CD4-positive, alpha-beta T cell treated with Interleukin-4 for 4 hours (primary cell): ENCODE measurements at places on chromosomes 3 and 15.

GRCh38 chr15:73751899-73752805, 999 bp downstream of the INSYN1 start:
- DNase-seq, result no peak

- no peak for DNase-seq
Observed at GRCh38 chr15:67444100-67444499, 76.8 kb upstream of the C15orf61 start.

DNA sequence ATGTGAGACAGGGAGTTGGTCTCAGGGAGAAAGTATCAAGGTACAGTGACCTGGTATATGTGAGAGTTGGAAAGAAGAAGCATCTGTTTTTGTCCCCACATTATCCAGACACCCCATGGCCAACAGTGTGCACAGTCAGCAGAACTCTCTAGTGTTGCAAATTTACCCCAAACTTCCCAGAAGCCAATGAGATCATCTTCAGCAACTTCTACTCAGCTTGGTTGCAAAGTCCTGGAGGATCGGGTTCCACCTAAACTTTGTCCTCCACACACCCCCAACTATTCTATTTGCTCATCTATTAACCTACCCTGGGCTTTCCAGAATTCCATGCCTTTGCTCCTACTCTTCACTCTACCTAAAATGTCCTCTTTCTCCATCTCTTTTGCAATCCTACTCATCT, 15.7 kb downstream of the RBSN start:
- no peak for DNase-seq

DNA sequence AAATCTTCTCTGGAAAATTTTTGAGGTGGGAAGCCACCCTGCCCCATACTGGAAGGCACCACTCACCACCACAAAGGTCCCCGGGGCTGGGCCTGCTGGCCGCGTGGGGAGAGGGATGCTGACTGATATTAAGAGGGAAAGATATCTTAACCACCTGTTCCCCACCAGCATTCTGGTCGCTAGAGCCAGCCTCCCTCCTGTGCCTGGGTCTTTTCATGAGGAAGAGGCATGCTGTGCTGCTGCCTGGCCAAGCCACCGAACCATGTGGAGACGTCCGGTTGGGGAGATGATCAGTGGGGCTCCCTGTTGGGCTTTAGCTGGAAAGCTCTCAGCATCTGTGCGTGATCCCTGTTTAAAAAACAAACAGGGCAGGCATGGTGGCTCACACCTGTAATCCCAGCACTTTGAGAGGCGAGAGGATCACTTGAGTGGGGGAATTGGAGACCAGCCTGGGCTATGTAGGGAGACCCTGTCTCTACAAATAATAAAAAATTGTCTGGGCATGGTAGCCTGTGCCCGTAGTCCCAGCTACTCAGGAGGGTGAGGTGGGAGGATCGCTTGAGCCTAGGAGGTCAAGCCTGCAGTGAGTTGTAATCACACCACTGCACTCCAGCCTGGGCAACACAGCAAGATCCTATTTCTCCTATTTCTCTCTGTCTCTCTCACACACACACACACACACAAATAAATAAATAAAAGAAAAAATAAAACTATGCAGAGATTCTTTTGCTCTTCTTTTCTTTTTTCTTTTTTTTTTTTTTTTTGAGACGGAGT, 1.0 kb downstream of the KLHL18 start:
- DNase-seq, result no peak

- no peak for DNase-seq
Observed at GRCh38 chr15:91939403-91939831, 85.9 kb downstream of the SLCO3A1 start.

GRCh38 chr3:187049462-187050101, 89.7 kb downstream of the RPL39L start:
- no peak for DNase-seq

DNA sequence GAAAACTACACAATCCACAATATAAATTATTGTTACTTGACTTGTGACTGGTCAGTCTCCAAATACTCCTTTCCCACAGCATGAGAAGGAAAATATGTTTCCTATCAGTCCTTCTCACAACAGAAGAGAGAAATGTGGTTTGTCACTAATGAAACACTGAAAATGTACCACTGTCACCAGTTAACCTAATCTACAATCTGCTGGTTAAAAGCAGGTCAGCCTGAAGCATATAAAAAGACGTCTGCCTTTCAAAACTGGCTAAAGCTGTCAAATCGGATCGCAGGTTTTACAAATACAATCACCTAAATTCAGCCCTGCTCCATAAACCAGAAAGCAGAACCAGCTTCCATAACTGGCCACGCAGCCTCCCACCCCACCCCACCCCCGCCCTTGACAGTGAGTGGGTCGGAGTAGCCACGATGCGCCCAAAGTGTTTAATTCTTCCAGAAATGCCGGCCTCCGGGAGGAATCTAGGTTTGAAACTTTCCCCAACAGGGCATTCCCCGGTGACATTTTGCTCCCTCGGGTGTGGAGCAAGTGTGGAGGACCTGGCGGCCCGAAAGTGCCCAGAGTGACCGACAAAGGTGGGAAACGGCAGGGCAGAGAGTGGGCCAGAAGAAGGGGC, 682 bp downstream of the ETFA start:
- no peak for DNase-seq

GRCh38 chr3:73086071-73086494, 24.6 kb downstream of the EBLN2 start:
- DNase-seq, result peak; percentile 53

DNA sequence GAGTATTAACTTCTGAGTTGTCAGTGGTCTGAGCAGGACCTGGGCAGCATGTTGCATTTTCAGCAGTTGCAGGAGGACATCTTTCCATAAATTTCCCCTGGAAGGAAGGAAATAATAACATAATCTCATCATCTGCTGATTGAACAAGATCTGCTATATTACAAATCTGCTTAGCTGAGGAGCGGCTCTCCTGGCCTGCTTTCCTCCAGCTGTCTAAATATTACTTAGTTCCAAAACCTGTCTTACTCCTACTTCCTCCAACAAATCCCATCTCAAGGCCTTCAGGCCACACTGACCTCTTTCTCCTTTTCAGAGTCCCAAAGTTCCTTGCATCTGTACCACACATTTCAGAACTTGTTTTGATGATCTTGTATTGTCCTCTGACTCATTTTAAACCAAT, 364.4 kb upstream of the MCTP2 start:
- DNase-seq, result no peak
